ENCODE measurements at places on chromosomes 3 and 15.

DNA sequence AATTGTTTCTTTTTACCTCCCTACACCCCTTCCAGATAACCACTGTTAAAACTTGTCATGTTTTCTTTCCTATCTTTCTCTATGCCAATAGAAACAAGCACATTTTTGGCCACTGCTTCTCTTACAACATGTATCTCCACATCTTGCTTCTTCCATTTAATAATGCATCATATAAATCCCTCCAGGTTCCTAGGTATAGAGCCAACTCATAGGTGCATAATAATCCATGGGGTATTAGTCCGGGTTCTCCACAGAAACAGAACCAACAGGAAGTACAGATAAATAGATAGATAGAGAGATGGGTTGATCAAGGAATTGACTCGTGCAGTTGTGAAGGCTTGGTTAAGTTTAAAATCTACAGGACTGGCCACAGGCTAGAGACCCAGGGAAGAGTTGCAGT, 41.5 kb upstream of the PSMD6 start:
- no peak for DNase-seq

DNA sequence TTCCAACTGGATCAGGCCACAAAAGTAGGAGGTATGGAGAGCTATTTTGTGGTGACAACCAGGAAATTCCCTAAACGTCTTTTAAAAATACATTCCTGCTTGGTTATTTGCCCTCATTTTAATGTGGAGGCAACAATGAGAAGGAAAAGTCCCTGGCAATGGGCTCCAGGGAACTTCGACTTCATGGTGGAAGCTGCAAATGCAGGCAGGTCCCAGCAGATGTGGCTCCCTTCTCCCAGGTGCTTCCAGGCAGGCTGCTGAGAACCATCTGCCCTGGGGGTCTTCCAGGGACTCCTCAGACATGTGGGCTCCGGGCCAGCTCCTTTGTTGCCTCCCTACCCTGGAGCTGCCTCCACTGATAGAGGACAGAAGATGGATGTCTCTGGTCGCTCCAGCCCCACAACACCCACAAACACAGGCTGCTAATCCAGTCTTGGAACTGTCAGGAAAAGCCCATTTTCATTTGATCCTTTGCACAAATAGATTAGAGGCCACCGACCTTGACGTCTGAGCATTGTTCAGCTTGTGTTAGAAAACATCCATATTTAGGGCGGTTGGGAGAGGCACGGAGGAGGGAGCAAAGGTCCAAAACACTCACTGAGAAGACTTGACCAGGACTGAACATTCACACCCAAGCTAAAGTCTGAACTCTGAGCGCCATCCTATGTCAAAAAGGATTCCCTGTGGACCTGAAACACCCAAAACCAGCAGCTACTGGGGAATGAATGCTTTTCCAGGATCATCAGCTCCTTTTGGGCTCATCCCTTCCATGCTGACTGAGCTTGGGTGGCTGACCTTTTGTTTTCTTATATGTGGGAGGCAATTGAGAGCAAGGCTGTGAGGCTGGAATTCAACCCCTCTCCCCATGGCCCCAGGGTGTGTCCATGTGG, 30.2 kb upstream of the SLCO2A1 start:
- no peak for DNase-seq

- peak; percentile 41 for DNase-seq
Observed at GRCh38 chr15:64013179-64014062, 32.9 kb downstream of the DAPK2 start.

GRCh38 chr3:5390221-5390620, 202.7 kb downstream of the EDEM1 start:
- no peak for DNase-seq

GRCh38 chr3:13159890-13160289, 86.7 kb upstream of the IQSEC1 start:
- DNase-seq, result no peak

- no peak for DNase-seq
Observed at GRCh38 chr3:29381595-29381994, 100.7 kb downstream of the RBMS3 start.

DNA sequence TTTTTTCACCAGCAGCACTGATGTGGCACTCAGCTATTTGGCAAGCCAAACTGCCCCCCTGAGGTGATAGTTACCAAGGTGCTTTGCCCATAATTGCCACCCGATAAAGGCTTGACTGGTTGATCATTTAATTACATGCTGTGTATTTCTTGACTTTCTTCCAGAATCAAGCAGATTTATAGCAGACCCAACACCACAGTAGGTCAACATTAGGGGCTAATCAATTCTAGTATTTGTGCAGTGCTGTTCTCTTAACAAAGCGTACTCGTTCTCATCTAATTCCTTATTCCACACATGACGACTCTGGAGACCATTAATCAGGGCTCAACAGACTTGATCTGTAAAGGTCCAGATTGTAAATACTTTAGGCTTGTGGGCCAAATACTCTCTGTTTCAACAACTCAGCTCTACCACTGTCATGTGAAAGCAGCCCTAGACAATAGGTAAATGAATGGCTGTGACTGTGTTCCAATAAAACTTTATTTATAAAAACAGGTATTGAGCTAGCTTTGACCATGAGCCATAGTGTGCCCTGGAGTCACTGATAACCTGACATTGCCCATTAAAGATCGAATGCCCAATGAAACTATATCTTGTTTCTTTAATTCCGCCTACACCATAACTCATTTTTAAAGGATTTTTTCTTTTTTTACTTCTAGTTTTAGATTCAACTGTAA, 119.1 kb upstream of the TMC3 start:
- DNase-seq, result no peak

DNA sequence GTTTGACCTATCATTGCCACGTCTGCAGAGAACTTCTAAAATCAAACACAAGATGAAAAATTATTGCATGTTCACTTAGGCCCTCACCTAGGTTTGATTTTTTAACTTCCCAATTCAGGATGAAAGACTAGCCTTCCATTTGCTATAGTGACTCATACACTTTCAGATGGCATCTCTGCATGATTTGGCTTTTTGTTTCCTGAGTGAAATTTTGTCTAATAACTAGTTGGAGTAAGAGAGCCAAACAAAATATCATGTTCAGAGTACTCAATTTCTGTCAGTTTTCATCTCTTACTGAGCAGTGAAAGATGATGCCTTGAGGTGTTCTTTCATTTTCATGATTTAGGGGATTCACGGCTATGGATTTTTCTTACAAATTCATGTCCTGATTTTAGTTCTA, 122.9 kb downstream of the NSUN3 start:
- no peak for DNase-seq

DNA sequence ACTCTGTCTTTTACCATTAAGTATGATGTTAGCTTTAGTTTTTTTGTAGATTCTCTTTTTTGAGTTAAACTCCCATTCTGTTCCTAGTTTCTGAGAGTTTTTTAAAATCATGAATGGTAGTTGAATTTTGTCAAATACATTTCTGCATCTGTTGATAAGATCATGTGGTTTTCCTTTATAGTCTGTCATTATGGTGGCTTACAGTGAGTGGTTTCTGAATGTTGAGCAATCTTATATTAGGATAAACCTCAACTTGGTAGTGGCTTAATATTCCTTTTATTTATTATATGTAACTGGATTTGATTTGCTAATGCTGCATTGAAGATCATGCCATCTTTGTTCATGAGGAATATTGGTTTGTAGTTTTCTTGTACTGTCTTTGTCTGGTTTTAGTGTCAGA, 34.8 kb downstream of the NEO1 start:
- no peak for DNase-seq

DNA sequence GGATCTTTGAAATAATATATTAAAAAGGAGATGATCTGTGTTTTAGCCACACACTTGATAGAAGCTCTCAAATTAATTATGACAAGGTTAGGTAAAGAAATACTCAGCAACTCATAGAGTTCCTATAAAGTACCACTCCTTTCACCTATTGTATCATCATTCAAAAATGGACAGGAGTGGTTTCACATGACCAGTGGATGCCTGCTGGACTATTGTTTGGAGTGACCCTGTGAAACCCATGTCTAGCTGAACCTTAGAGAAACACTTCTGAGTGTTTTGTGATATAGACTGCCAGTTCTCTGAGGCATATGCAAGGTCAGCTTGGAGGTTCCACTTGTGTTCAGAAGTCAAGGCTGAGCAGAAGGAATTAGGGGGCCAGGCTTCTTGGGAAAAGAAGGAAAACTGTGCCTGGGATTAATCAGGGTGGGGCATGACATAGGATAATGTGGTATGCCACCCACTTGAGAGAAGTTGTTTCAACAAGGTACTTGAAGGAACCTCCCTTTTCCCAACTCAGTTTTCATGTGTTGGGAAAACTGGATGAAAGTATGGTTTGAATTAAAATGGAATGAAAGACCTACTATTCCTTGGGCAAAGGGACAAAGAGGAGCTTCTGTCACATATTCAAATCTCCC, 15.4 kb downstream of the PARP14 start:
- no peak for DNase-seq

DNA sequence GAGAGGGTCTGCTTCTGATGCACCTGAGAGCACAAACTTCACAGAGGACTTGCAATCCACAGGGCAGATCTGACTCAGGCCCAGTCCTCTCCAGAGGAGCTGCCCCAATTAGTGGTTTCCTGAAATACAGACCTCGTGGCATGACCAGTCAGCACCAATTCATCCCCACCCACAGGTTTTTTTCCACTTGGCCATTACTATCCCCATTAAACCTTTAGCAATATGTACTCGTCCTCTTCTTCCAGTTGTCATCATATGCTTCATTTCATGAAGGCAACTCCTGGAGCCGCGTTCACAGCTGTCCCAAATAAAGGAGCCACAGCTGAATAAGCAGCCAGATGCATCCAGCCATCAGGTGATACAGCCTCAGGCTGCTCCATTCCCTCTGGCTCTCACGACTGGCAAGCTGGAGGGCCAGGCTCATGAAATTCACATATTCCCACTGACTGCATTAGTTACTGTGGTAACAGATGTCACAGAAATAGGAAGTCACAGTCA, 163.1 kb downstream of the FMN1 start:
- DNase-seq, result no peak

DNA sequence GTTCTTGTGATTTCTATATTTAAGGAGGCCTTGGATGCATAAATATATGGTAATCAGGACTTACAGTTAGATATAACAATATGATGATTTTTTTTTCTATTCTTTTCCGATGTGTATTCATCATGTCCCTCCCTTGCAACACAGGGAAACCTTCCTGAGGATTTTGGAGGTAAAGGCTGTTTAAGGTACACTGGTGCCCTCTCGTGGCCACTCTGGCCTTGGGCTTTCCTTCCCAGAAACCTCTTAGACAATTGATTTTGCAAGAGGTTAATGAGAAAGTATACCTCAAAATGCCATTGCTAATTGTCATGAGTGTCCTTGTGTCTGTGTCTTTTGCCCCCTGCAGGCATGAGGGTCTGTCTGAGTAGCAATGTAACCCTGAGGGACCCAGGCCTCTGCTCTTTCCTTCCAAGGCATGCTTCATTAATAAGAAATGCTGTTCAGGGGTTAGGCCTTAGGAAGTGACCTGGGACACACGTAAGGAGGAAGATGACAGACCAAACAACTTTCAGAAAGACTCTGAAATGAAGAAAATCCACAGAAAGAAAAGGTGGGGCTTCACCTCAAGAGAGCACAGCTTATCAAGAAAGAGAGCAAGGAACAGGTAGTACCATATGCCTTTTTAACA, 70.3 kb upstream of the PPP2R3A start:
- DNase-seq, result peak; percentile 69

DNA sequence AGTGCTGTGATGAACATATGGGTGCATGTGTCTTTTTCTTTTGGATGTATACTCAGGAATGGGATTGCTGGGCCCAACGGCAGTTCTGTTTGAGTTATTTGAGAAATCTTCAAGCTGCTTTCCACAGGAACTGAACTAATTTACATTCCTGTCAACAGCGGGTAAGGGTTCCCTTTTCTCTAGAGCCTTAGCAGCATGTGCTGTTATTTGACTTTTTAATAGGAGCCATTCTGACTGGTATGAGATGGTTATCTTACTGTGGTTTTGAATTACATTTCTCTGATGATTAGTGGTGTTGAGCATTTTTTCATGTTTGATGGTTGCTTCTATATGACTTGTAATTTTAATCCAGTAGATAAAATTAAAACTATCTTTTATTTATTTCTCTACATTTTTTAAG, 1168.6 kb upstream of the ALCAM start:
- DNase-seq, result no peak

DNA sequence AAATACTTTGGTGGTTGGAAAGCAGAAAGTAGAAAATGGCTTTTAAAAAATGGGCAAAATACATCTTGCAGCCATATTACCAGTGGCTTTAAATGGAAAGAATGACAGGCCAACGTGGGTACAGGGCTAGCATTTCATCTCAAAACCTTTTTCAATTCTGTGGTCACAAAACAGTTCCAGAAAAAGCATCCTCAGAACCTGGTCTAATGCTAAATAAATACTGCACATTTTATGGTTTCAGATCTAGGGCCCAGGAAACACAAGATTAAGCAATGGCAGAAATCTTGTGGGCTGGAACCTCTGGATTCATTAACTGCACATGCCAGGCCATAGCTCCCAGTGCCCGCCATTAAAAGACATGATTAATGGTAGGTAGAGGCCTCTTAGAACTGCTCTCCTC, 470.2 kb upstream of the RASGRP1 start:
- no peak for DNase-seq

DNA sequence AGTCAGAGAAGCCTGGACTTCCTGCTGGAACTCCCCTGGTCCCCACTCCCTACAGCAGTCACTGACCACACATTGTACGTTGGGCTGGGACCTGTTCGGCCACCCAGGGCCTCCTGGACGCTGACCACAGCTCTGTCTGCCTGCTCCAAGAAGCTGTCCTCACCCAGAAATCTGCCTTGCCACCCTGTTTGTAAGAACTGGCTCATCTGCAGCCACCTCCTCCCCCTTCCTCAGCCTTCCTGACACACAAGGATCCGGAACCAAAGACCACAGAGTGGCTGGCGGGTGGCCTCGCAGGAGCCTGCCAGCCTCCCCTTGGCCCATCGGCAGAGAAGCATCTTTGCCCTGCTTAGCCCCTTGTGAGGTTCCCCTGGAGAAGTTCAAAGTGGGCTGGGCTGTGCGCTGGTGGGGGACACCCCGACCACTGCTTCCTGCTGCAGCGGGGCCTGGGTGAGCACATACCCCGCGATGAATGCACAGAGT, 91.9 kb downstream of the PCSK6 start:
- DNase-seq, result no peak

GRCh38 chr3:39267631-39268548, 11.9 kb downstream of the CX3CR1 start:
- peak; percentile 83 for DNase-seq

DNA sequence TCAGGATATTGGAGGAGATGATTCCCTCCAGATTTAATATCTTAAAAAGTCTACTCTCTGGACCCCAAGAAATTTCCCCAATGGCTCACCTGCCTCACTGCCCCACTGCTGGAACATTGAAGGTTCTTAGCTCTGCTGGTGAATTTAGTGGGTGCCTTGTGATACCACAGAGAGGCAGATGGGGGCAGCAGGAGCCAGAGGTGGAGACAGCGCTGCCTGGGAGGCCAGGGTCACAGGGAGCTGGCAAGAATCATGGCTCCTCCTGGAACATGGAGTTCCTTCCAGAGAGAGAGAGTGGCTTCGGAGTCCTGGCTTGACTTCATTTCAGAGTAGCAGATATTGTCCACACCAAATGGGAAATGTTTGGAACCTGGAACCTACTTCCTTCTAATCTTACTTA, 263.5 kb upstream of the CFAP20DC start:
- peak; percentile 74 for DNase-seq

Measured in activated naive CD4-positive, alpha-beta T cell treated with anti-CD3 and anti-CD28 coated beads for 36 hours (primary cell).